CD4-positive, alpha-beta T cell treated with Interferon gamma for 1 hour (primary cell): ENCODE measurements at places on chromosomes 6 and 20.
A peak's percentile ranks its signal among the peaks of the same experiment; 100 is the strongest.

DNA sequence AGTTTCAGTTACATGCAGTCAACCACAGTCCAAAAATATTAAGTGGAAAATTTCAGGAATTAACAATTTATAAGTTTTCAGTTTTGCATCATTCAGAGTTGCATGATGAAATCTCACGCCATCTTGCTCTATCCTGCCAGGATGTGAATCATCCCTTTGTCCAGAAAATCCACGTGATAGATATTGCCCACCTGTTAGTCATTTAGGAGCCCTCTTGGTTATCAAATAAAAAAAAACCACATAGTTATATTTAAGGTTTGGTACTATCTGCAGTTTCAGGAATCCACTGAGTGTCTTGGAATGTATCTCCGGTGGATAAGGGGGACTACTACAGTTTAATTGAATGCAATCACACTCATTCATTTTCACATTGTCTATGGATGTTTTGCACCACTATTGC is 1249.0 kb upstream of the CITED2 start:
- no peak for DNase-seq

- DNase-seq: no peak
Observed at GRCh38 chr6:169859401-169859977, 108.1 kb downstream of the ERMARD start.

DNA sequence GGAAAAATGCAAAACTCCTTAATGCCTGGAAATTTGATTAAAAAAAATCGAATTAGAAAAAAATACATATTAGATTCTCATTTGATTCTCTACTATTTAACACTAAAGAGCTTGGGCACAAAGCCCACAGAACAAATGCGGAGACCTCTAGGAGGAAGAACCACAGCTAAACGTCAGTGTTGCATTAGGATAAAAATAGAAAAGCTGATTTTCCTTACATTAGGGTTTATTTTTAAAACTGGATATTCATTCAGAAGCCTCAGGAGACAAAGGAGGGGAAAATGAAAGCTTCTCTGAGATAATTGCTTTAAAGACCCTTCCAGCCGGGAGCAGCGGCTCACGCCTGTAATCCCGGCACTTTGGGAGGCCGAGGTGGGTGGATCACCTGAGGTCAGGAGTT is 77.3 kb downstream of the ECT2L start:
- no peak for DNase-seq

DNA sequence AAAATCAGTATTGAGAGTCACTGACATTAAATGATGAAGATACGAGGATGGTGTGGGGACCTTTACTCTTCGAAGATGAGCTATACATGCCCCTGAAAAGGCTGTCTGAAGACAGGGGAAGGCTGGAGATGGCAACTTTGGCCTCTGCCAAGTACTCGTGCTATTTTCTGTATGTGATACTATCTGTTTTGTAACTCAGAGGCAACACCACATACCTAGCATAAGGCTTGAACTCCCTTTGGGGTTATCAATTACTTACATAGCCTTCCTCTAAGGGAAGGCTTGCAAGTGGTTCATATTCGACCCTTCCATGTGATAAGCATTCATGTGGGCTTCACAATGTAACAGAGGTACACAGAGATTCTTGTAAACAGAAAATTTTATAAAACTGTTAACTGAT is 68.7 kb upstream of the FBXO30 start:
- no peak for DNase-seq

DNA sequence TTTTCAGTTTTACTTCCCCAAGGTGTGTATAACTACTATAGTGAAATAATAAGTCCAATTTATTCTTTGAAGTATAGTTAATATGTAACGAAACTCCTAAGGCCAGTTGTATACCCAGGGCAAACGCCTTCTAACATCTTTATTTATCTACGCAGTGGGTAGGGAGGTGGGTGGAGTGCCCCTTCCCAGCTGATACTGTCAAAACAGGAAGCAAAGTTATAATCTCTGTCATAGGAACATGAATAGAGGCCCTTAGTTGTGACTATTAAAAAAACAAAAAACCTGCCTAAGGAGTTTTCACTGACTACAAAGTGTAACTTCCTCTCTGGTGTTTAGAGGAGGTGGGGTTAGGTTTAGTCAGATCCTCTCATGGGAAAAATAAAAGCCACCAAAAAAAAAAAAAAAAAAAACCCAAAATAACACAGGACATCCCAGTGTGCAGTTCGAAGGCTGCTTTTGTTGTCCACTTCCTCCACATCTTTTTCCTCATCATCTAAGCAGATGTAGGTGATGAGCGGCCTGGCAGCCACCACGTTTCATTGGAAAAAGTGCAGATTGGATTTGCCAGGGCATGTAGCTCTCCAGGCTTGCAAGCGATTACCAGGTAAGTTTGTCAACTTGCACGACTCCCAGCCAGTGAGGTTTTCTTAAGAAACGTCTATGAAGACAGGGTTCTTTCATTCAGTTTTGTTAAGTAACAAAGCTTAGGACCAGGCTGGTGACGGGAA is 58.7 kb downstream of the UTRN start:
- peak; percentile 62 for DNase-seq

DNA sequence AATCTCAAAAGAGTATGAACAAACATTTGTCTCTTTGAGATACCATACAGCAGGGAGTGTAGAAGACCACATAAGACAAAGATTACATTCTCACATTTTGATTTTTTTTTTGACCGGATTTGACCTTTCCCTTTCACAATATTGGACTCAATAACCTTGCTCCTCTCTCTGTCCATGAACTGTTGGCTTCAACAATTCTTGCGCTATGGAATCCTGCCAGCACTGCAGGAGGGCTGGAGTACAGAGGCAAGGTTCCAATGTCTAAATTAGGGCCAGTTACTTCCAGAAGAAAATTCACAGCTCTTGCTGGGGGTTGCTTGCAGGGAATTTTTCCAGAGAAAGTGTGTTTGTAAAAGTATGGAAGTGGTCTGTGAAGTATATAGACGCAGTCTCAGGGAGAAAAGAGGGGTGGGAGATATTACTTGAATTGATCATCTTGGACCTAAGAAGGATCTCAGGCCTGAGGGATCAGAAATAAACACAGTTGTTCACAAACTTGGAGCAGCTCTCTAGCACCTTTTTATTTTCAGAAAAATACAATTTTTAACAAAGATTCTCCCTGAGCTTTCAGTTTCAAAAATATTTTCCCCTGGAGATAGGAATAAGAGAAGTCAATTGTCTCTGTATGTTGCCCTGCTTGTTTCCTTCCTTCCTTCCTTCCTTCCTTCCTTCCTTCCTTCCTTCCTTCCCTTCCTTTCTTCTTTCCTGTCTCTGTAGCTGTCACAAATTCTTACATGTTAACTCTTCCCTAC is 765.9 kb downstream of the BCKDHB start:
- DNase-seq: no peak
